Stimulated activated CD8-positive, alpha-beta memory T cell treated with anti-CD3 and anti-CD28 coated beads, Interleukin-7, amount 100 ng/mL, for 1 hour (primary cell): ENCODE measurements at places on chromosomes 1 and 21.

- no peak for DNase-seq
Observed at GRCh38 chr1:110201157-110201825, 8.8 kb upstream of the KCNC4 start.

- DNase-seq: no peak
Observed at GRCh38 chr1:11507309-11507708, 28.4 kb downstream of the DISP3 start.

DNA sequence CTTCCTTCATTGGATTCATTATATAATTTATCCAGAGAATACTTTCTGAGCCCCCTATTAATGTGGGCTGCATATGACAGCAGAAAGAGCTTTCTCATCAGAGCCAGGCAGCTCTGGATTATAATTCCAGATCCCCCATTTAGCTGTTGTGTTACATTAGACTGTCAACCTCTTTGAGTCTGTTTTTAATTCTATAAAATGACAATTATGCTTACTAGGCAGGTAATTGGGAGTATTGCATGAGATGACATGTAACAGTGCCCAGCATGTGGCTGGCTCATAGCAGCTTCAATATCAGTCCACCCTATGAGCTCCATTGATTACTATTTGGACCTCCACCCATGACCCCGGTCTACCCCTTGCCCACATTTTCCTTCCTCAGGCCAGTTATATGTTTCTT is 49.6 kb downstream of the ABCA4 start:
- no peak for DNase-seq

- no peak for DNase-seq
Observed at GRCh38 chr1:86788300-86789206, 84.2 kb downstream of the SH3GLB1 start.

DNA sequence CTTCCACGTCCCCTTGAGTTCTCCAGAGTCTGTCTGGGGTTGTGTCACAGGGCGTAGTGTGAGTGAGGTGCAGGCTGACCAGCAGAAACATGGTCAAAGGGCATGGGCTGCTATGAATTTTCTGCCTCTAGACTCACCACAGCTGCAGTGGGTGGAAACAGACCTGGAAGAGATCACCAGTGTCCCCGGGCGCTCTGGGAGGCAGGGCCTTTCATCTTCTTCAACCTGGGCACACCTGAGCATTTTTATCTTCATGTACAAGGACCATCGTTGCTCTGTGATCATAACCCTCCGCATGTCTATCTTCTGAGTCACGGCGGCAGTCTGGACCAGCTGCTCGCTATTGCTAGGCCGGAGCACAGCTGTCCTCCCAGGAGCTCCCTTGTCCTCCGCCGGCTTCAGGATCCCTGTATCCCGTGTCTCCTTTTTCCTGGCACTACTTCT is 29.6 kb downstream of the DEGS1 start:
- no peak for DNase-seq
